Stimulated activated CD8-positive, alpha-beta memory T cell treated with anti-CD3 and anti-CD28 coated beads, Interleukin-15, amount 100 ng/mL, for 4 hours (primary cell): ENCODE measurements at places on chromosomes 5 and 9.

- DNase-seq: no peak
These were observed 637 bp downstream of the CBY3 start for GRCh38 chr5:179680014-179680779.

DNA sequence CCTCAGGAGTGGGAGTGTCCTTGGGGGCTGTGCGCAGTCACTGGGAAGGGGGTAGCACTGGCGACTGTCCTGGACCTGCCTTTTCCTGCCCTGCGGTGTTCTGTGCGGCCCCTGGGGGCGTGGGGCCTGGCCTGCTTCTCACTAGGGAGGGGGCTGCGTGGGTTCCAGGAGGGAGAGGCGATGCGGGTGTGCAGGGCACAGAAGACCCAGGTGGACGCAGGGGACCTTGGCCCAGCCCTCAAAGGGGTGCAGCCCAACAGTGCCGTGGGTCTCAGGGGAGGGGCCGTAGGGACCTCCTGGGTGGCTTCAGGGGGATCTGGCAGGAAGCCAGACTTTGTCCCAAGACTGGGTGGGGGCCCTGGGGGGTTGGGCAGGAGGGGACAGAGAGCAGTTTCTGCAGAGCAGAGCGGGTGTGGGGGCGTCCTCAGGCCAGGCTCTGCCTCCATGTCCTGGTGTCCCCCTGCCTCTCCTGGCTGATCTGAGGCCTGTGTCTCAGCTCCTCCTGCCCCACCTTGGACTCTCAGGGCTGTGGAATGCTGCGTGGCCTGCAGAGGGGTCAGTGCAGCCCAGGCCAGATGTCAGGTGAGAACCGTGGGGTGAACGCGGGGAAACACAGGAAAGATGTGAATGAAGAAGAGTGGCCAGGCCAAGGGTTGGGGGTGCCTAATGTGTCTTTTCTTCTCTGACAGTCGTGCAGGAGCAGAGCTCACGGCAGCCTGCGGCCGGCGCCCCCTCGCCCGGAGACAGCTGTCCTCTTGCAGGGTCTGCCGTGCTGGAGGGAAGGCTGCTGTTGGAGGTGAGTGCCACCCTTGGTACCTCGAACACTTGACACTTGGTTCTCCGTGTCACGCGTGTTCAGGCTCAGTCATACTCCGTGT lies 54.6 kb downstream of the AHRR start:
- DNase-seq: no peak

- DNase-seq: no peak
These were observed 116.1 kb upstream of the TUT7 start for GRCh38 chr9:86470326-86470725.

- no peak for DNase-seq
These were observed 408.7 kb upstream of the PIK3R1 start for GRCh38 chr5:67806654-67807438.

GRCh38 chr5:123659495-123659894 lies 147.5 kb downstream of the CSNK1G3 start:
- no peak for DNase-seq

DNA sequence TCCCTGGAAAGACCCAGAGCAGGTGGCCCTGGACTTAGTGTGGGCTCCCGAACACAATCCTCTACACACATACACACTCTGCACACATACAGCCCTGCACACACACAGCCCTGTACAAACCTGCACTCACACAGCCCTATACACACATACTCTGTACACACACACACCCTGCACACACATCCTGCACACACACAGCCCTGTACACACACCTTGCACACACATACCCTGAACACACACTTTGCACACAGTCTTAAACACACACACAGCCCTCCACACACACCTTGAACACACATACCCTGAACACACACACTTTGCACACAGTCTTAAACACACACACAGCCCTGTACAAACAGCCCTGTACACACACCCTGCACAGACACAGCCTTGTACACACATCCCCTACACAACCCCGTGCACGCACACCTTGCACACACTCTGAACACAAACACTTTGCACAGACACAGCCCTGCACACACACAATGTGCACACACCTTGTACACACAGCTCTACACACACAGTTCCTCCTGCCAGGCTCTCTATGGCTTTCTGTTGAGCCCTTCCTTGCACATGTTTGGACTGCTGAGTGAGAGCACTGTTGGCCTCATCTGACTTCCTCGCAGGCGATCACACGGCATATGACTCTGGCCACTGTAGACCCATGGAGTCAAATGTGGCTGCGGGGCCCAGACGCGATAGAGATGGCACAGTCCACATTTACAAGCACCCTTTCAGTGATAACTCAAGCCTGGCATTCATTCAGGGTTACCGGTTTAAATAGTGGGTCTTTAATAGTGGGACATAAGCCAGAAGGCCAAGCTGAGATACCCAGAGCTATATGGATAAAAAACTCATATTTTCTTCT lies 245.7 kb upstream of the IRX1 start:
- DNase-seq: no peak

DNA sequence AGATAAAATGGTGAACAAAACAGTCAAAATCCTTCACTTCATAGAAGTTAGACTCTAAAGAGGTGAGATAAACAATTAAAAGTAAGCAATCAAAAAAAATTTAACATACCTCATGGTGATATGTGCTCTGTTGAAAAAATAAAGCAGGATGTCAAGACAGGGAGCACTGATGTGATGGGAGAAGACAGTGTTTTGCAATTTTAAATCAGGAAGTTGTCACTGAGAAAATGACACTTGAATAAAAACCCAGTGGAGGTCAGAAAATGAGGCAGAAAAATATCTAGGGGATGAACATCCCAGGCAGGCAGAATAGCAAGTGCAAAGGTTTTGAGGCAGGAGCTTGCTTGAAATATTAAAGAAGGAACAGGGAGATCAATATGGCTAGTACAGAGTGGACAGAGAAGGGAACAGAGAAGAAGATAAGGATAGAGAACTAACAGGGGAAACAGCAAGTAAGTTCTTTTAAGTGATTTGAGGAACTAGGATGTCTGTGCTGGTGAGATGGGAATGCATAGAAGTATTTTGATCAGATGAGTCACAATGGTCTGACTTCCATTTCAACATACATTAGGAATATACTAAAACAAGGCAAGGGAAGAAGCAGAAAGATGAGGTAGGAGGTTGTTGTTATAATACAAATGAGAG lies 130.4 kb downstream of the CHSY3 start:
- no peak for DNase-seq

DNA sequence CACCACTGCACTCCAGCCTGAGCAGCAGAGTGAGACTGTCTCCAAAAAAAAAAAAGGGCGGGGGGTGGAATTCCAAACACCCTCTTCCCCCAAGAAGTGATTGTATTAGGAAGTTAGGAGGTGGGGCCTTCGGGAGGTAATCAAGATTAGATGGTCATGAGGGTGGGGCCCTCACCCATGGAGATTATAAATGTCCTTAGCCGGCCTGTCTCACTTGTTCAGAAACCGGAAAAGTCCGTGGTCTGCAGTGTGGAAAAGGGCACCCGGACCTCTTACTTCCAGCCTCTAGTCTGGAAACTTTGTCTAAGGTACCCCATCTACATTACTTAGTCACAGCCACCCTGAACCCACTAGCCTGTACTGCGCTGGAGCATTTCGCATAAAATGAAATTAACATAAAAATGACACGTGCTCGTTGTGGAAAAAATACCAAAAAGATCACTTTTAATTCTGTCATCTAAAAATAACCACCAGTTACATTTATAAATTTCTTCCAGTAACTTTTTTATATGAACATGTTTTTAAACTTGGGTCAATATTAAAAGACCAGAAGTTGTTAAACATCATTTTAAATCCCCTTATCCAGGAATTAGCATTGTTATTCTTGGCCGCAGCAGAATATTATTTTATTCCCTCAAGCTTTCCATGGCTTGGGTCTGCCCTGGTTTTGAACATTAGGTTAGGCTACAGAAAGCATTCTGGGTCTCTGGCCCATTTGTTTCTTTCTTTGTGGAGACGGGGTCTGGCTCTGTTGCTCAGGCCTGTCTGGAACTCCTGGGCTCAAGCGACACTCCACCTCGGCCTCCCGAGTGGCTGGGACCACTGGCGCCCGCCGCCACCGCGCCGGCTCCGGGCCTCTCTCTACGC lies 1.2 kb upstream of the CKS2 start:
- no peak for DNase-seq

DNA sequence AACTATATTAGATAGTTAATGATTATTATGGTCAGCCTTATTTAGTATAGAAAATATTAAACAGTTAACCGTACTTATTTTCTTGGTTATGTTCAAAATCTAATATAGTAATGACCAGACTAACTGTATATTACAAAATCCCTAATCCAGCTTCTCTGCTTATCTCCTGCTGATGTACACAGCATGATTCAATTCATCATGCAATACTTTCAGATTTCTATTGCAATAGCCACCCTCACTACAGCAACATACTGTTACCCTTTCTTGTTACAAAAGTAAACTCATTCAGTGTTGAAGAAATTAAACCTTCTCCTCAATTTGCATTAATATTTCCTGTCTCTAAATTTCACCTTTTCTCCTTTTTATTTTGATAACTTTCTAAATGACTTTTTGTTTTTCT lies 1375.0 kb upstream of the NUDT12 start:
- no peak for DNase-seq

- DNase-seq: no peak
These were observed 215.2 kb downstream of the AUH start for GRCh38 chr9:91146391-91147019.

GRCh38 chr9:15220658-15221318 lies 86.2 kb downstream of the TTC39B start:
- no peak for DNase-seq

DNA sequence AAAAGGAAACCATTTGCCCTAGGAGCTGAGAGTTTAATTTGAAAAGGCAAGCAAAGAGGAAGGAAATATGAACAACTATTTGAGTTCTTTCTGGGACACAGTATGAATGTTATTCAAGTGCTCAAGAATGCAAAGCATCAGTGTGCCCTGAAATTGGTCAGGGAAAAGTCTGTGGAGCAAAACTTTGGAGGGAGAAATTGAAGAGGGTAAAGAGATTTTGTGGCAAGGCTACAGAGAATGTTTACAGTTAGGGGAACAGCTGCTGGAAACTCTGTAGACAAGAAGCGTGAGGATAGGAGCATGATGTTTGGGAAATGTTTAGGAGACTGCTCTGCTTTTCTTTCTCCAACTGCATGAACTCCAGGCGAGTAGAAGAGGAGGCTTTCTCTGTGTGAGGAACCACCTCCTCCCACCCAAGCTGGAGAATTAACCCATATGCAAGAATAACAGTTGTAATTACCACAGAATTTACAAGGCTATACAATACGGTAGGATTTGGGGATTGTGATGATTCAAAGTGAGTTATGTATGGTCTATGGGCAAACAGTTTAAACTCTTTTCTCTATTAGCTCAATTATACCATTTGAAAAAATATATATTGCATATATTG lies 75.4 kb upstream of the IL7R start:
- no peak for DNase-seq

DNA sequence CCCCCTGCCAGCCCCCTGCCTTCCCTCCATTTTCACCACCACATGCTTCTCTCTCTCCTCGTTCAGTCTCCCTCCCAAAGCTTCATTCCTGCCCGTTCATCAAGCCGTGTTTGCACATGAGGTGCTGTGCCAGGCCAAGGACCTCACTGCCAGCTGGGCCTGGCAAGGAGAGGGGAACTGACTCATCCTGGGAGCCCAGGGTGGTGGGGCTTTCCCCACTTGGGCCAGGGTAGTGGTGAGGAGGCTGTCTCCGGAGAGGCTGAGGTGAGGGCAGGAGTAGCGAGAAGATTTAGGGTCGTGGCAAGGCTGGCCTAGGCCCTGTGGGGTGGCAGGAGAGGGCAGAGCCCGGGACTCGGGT lies 30.4 kb upstream of the NOTCH1 start:
- no peak for DNase-seq

DNA sequence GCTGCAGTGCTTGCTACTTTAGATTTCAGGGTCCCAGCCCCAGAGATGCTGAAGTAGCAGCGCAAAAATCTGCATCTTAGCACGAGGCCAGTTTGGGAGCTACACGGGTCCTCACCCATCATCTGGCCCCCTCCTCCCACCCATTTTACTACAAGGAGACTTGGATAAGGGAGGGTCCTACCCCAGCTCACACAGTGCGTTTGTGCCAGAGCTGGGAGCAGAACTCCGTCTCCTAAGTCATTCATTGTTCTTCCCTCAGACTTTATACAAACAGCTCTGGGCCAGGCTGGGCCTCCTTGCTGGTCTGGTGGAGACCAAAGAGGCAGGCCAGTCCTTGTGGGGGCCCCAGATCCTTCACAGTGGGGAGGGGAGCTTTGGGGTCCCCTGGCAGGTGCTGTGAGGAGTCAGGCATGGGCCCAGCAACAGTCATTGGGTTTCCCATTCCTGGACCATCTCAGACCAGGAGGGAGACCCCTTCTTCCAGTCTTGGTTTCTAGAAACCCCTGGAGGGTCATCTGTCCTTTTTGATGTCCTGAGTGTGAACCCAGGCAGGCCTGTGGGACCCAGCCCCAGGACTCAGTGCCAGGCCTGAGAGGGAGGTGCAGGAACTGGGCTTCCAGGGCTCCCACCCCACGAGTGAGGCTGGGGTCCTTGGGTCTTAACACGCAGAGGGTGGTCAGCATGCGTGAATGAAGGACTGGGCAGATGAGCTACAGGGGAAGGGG lies 2.3 kb upstream of the IL17B start:
- DNase-seq: no peak

- DNase-seq: peak; percentile 16
These were observed 18.0 kb downstream of the ATOX1 start for GRCh38 chr5:151740336-151740942.

- DNase-seq: no peak
These were observed 1.0 kb downstream of the LRRC8A start for GRCh38 chr9:128882677-128883603.

DNA sequence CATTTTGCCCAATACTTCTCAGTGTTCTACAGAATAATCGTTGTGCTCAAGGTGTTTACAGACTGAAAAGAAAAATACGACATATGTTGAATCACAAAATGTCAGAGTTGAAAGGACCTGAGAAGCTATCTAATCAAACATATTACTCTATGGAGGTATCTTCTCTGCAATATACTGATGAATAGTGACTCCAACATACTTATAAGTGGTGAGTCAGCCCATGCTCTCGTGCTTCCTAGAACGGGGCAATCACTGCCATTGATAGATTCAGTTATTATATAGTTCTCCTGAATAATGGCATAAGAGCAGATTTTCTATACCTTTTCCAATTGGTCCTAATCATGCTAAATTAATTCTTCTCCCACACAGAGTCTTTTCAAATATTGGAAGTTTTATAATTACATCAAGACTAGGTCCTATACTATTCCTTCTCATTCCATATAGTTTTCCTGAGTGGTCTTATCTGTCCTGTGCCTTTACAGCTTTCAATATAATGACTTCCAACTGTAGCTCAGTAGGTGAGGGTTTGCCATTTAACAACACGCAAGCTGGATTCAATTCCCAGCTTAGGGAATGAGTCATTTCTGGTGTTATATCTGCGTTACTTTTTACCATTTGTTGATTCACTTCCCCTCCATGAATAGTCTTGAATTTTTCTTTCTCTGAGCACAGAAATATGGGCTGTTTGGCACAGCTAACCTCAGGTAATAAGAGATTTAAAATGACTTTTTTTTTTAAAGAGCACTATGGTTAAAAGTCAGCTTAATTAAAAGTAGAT lies 81.1 kb downstream of the PLK2 start:
- no peak for DNase-seq

- no peak for DNase-seq
These were observed 18.5 kb downstream of the P4HA2 start for GRCh38 chr5:132209131-132209530.

GRCh38 chr5:175713930-175714329 lies 56.1 kb downstream of the HRH2 start:
- DNase-seq: no peak

- DNase-seq: no peak
These were observed 554 bp downstream of the JAK2 start for GRCh38 chr9:4985386-4986266.

- no peak for DNase-seq
These were observed 193.1 kb upstream of the ADCY2 start for GRCh38 chr5:7202846-7203245.
